ENCODE measurements at places on chromosomes 4 and X.

DNA sequence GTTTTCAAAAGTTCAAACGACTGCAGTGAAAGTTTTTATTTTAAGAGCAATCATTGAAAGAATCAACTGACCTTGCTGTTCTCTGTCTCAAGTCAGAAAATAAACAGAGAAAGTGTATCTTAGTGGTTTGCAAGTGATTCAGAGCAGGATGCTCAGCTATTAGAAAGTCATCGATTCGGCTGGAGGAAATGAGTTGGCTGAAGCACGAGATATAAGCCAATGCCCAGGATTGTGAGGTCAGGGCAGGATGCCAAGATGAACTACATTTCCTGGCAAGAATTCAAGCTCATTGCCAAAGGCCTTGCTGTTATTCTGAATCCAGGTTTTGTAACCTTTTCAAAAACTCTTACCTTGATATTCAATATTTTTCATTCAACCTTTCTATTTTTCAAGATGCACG, 541.4 kb upstream of the BOD1L1 start:
- no peak overlapping the region for H3K4me3 ChIP-seq
- no peaks in the 10 kb centered on the region for H3K27me3 ChIP-seq
- H3K36me3 ChIP-seq, result no peaks in the 10 kb centered on the region
- DNase-seq, result peak; percentile 45

DNA sequence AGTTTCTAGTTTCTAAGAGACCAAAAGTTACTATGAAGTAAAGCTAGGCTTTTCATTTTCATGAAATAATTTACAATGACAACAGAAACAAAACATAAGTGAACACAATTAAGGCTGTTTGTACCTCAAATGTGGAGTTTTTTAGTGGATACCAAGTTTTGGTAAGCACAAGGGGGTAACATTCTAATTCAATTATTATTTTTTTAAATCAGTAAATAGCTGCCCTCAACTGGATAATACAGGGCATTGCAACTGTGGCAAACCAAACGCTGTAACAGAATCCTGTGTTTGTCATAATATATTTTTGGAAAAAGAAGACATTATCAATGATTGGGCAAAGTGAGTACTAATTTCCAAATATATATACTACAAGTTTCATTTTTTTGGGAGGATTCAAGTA, 150.3 kb downstream of the FBXW7 start:
- DNase-seq, result no peak
- H3K36me3 ChIP-seq, result no peaks in the 10 kb centered on the region
- no peaks in the 10 kb centered on the region for H3K27me3 ChIP-seq
- peaks cover 6% of the 10 kb centered on the region for H3K4me1 ChIP-seq

DNA sequence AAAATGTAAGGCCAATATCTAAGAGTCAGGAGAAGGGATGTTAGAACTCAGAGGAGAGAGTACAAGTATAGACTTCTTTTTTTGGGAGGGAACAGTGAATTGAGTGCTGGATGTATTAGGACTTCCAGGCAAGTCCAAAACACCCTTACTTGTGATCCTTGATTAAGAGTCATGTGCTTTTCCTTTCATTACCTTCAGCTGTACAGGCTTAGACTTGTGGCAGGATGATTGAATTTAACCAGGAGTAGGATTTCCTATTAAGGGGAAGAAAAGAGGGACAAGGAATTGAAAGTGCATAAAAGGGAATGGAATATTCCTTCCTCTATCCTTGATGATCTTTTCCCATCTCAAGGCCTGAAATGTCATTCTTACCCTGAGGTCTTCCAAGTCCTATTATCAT, 606.7 kb downstream of the STIM2 start:
- no peaks in the 10 kb centered on the region for H3K27me3 ChIP-seq
- no peaks in the 10 kb centered on the region for H3K4me1 ChIP-seq
- no peak overlapping the region for H3K27ac ChIP-seq
- H3K4me3 ChIP-seq, result no peak overlapping the region
- no peak for DNase-seq

DNA sequence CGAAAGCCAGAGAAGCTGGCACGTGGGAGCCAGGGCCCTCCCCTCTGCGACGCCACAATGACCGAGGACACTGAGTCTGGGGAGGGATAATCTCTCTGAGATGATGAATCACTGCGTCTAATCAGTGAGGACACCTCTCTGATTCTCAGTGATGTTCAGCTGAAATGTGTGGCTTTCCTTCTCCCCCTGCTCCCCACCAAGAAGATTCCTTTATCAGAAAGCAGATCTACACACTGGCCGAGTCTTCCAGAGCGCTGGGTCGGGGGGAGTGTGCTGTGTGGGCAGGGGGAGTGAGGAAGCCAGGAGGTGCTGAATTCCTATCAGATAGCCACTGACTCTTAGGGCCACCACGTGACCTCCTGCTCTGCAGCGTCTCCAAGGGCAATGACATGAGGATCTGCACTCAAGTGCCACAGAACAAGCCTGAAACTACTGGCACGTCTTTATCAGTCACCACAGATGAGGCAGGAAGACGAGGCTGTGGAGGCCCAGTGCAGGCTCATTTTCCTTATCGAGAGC, 89.2 kb downstream of the GATB start:
- no peak for DNase-seq
- no peaks in the 10 kb centered on the region for H3K36me3 ChIP-seq
- H3K27ac ChIP-seq, result no peak overlapping the region
- H3K4me3 ChIP-seq, result no peak overlapping the region
- peaks cover 5% of the 10 kb centered on the region for H3K4me1 ChIP-seq
